Activated CD4-positive, alpha-beta T cell treated with anti-CD3 and anti-CD28 coated beads, Interleukin-2, amount 50 U/mL, for 16 hours (primary cell): ENCODE measurements at places on chromosomes 4 and X.

- DNase-seq = peak; percentile 42
These were observed 75.1 kb downstream of the PRKX start for GRCh38 chrX:3638280-3638873.

- no peak for DNase-seq
These were observed 151.1 kb upstream of the BCOR start for GRCh38 chrX:40248822-40249221.

GRCh38 chr4:175540151-175540550 is 271.9 kb downstream of the GPM6A start:
- DNase-seq = no peak

GRCh38 chr4:90495936-90496335 is 368.7 kb downstream of the CCSER1 start:
- no peak for DNase-seq

- no peak for DNase-seq
These were observed 111.7 kb downstream of the RNF150 start for GRCh38 chr4:141021397-141022110.

GRCh38 chrX:129791336-129791735 is 11.6 kb downstream of the SASH3 start:
- no peak for DNase-seq

DNA sequence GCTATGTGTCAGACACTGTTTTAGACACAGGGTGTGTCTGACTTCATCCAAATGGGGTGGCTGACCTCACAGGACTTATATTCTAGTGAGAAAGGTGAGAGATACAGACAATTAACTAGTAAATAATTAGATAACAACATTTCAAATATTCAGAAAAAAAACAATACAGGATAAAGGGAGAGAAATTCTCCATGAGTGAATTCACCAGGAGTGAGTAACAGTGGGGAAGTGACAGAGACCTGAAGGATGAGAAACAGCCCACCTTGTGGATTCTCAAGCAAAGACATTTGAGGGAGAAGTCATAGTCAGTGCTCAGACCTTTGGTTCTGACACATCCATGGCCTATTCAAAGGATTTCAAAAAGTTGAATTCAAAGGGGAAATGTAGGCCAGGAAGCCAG is 627.9 kb downstream of the IQCM start:
- no peak for DNase-seq

GRCh38 chr4:80266253-80266901 is at the start of gene FGF5:
TSS of gene FGF5 (plus strand) at chr4:80266664. CDS start at chr4:80266825, 161 bp downstream.
- DNase-seq = peak; percentile 16

DNA sequence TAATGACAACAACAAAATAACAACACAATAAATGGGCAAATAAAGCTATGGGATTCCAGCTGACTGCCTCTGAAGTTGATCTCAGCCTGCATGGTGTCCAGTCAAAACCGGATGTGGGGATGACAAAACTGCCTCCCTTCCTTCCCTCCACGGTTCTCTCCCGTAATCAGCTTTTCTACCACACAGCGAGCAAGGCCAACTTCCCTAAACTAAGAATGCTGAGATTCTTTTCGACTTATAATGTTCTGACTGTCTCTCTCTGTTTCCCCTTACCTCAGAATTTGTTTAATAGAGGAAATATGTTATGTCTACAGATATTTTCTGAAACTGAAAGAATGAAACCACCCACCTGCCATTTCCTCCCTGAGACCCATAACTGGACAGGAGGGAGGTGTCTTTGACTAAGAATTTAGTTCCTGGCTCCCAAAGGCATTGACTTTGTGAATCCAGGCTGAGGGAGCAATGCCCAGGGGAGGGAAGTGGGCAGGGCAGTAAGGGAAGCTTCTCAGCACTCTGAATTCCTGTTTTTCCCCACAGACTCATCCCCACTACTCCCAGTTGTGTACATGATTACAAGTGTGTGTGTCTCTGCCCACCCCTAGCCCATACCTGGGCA is 1.0 kb upstream of the TLR1 start:
- peak; percentile 49 for DNase-seq

GRCh38 chr4:160353548-160353947 is 1250.7 kb downstream of the RAPGEF2 start:
- no peak for DNase-seq

DNA sequence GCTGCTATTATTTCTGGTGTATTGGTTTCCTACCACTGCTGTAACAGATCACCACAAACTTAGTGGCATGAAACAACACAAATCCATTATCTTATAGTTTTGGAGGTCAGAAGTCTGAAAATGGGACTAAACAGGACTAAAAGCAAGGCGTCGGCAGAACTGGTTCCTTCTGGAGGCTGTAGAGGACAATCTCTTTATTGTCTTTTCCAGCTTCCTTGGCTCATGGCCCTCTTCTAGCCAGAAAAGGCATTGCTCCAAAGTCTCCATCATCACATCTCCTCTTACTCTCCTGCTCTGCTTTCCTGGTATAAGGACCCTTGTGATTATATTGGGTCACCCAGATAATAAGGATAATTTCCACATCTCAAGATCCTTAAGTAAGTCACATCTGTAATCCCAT is 121.9 kb downstream of the CLCN4 start:
- DNase-seq = no peak

DNA sequence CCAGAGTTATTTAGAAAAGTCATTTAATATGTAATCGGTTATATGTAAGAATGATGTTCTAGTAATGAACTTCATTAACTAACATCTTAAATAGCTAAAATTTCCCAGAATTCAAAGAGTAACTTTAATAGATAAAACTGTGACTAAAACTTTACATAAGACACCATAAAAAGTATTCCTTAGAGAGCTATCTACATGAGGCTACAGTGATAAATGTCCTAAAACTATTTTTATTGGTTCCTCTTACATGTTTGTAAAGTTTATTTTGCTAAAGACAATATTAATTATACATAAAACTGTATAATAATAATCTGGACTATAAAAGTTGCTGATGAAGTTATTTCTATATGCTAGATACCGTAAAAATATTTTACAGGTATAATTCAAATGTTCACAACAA is 897.7 kb upstream of the EPHA5 start:
- DNase-seq = no peak

- no peak for DNase-seq
These were observed 128.9 kb upstream of the LIMCH1 start for GRCh38 chr4:41408859-41409593.

DNA sequence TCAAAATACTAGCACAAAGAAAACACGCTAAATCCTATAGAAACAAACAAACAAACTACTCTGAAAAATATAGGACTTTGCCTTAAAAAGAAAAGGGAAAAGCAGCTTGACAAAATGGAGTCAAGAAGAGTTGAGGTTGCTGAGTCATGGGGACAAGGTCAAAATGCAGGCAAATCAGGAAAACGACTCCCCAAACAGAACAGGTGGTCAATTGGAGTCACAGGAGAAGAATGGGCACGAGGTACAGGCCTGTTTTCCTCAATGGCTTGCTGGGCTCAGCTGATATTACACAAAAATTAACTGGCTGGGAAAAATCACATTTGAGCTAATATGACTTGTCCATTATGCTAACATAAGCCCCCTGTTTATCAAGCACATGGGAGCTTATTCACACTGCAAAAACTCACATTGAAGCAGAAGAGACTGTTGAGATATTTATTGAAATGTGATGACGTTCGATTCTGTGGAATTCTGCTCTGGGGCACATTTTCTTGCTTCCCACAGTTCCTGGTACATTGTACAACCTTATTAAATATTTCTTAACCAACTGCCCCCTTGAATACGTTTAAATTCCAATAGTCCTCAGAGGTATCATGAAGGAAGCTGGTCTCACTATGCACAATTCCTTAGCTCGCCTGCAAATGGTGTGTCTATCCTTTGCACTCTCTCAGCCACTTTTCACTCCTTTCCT is 1622.1 kb downstream of the STIM2 start:
- DNase-seq = no peak

DNA sequence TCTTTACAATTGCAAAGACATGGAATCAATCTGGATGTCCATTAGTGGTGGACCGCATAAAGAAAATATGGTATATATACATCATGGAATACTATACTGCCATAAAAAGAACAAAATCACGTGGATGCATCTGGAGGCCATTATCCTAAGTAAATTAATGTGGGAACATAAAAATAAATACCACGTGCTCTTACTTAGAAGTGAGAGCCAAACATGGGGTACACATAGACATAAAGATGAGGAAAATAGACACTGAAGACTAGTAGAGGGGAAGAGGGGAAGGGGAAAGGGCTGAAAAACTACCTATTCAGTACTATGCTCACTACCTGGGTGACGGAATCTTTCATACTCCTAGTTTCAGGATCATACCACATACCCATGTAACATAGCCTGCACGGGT is 179.3 kb upstream of the TECRL start:
- no peak for DNase-seq

DNA sequence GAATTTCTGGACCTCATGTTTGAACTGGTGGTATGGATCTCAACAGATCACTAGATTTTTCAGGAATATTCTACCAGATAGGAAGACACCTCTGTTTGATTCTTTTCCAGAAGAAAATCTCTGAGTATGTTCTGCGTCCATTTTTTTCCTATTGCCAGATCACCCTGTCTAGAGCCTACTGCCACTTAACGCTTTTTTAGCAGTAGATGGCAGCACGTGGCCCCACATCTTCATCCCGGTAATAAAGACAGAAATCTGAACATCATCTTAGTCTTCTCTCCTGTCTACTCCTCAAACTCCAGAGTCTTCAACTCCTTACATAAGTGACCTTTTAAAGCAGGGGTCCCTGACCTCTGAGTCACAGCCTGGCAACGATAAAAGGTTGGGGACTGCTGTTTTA is 184.7 kb downstream of the TMA16 start:
- DNase-seq = no peak

GRCh38 chr4:175407926-175408325 is 404.1 kb downstream of the GPM6A start:
- no peak for DNase-seq

GRCh38 chrX:136708348-136708747 is 60.4 kb downstream of the CD40LG start:
- no peak for DNase-seq

- no peak for DNase-seq
These were observed 223.5 kb upstream of the MBNL3 start for GRCh38 chrX:132712350-132712749.

DNA sequence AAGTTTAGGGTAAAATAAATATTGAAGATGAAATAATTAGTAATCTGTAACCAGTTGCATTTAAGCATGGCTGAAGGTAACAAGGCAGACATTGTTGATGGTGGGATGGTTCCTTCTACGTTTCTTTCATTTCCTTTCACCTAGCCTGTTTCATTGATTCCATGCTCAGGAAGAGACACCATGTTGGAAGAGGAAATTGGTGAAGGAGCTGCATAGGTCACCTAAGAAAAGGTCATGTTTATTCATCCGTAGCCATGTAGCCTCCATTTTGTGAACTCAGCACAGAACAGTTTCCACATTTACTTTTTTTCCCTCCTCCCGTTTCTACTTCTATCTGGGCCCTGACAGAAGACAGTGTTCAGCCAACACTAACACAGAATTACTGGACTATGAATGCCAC is 3.8 kb downstream of the ADH1B start:
- DNase-seq = no peak

DNA sequence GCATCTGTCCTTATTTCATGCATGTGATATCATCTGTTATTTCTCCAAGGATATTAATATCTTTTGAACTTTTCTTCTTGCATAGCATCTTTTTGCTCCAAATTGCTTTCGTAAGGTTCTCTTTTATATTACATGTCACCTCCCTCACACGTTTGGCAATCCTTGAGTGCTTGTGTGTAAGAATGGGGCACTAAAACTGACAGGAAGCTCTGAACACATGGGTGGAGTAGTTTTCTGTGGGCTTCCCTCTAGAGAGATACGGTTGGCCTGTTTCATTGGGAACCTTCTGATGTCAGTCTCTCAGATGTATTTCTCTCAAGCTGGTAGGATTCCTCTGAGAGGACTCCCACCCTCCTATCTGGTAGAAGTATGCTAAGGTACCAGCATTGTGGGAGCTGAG is 223.0 kb downstream of the MID1 start:
- DNase-seq = no peak
